ENCODE measurements at places on chromosomes 6 and 20.

DNA sequence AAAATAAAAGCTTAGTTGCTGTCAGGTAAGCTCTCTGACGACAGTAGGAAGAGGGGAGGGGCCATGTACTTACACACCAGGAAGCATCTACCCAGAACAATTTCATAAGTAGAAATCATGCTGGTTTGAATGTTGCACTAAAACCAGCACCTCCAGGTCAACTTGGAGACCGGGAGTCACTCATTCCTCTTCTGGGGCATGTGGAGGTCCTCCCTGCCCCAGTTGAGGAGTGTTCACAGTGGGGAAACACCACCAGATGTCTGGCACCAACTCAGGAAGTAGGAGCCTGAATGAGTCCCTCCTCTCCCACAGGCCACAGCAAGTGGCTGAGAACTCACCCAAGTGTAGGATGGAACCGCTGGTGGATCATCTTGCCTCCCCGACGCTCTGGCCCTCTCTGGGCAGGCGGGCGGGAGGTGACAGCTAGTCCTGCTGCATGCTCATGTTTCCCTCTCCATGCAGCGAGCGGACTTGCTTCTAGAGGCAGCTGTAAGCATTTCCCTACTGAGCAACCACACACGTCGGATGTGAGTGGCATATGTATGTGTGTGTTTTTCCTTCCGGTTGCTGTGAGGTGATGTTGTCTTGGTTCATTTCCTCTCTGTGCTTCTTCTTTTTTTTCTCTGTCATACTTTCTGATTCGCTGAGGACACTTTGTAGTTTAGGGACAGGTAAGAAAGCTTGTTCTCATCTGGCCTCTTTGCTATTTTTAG lies 149.5 kb upstream of the NEDD9 start:
- DNase-seq, result peak; percentile 50

GRCh38 chr20:49687595-49688567 lies 25.8 kb downstream of the B4GALT5 start:
- DNase-seq, result no peak

- DNase-seq, result no peak
Observed at GRCh38 chr6:24933266-24933665, 2.5 kb downstream of the RIPOR2 start.

DNA sequence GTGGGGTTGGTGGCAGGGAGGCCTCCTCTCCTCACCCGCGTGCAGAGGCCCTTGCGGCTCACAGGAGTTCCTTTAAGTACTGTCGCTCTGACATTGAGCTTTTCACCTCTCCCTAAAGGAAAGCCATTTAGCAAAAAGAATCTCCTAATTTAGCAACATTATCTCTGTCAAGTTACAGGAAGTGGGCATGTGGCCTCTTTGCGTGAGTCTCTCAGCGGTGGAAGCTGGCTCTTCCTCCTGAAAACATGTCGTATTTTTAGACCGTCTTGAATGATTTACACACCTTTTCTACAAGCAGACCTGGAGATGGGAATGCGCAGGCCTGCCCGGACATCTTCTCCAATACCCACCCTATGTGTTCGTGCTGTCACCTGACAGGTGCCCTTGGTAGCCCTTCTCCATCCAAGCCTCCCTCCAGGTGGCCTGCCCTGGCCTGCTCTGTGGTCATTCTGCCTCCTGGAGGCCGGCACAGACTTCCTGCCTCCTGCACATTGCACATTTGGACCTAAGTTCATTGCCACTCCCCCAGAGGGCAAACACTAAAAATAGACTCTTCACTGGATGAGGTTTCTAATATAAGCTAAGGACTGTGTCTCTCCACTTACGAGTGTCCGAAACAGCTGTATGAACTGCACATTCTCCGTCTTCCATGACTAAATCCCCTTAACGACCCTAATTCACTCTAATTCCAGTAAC lies 18.5 kb upstream of the PHACTR3 start:
- DNase-seq, result no peak

DNA sequence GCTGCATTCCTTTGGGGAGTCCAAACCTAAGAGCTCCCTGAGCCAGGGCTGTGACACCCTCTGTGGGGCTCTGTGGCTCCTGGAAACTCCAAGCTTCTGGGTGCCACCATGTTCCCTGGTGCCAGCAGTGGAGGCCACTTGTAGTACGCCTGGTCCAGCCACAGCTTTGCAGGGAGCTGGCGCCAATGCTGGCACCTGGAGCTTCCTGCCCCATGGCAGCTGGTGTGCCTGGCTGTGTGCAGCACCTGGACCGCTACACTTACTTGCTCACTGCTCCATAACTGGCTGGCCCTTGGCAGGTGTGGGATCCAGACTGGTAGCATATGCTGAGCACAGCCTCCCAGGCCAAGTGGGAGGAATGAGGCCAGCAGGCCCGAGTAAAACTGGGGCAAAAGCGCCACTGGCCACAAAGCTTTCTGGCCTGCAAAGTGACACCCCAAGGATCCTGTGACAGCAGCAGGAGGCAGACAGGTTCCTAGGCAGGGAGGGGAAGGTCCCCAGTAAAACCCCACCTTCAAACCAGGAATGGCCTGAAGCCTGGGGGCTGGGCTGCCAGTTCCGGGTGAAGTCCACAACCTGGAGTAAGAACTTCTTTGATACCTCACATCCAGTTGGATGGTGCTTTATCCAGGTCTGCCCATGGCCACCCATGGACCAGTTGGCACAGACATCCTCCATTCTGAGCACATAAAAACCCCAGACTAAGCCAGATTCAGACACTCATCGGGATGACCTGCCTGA lies 461.0 kb downstream of the TBC1D32 start:
- no peak for DNase-seq

DNA sequence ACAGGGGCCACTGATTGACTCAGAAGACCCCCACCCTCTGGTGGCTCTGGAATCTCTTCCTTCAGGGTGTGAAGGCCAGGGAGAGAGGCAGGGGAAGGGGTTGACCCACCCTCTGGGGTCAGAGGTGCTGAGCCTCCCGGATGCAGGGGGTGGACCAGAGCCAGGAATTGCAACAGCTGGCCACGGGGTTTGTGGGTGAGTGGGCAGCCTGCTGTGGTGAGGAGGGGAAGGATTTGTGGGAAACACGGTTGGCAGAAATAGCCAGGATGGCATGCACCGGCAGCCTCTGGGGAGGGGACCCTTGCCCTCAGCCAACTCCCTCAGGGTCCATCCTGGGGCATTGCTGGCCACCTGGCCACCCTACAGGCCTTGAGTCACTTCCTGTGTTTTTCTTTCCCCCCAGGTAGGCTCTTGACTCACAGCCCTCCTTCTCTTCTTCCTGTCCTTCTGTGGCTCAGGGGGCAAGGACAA lies 92.8 kb downstream of the MRPL14 start:
- no peak for DNase-seq

DNA sequence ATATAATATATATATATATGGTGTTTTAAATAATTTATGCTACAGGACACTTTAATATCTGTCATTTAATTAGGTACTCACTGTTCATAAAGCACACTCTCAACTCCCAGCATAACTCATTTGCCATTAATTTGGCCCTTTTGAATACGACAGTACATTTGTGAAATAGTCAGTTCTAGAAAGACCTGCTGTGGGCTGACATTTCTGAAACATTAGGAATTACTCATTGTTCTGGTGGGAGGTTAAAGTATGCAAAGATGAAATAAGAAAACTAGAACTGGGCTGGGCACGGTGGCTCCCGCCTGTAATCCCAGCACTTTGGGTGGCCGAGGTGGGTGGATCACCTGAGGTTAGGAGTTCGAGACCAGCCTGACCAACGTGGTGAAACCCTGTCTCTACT lies 497.5 kb downstream of the UTRN start:
- no peak for DNase-seq

GRCh38 chr20:32670773-32671455 lies 2.8 kb downstream of the C20orf203 start:
- DNase-seq, result no peak

DNA sequence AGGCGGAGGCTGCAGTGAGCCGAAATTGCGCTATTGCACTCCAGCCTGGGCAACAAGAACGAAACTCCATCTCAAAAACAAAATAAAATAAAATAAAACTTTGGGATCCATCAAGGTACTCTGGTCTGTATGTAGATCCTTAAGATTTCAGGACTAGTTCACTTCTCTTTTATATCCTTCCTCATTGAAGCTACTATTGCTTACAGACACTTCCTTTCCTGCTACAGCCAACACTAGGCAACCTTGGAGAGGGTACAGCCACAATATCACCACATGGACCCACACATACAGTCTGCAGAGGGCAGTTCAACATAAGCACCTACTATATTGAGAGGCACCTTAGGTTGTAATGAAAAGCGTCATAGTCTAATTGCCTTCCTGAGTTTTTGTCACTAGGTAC lies 113.3 kb downstream of the ATXN1 start:
- no peak for DNase-seq

GRCh38 chr6:127971386-127971785 lies 70.5 kb upstream of the THEMIS start:
- no peak for DNase-seq

DNA sequence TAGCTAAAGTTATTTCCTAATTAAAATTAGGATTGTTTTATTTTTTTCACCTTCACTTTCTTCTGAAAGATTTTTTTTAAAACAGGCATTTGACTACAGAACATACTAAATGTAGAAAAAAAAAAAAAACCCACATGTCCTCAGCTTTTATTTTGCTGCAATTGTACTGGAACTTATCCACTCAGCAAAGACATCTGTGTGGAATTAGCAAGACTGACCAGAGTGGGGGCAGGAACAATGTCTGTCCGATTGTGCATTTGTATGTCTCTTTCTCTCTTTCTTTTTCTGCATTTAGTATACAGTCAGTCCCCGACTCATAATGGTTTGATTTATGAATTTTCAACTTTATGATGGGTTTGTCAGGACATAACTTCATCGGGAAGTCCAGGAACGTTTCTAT lies 77.3 kb downstream of the CHD6 start:
- no peak for DNase-seq

Measured in stimulated activated CD8-positive, alpha-beta memory T cell treated with anti-CD3 and anti-CD28 coated beads, Interleukin-12 subunit alpha, Interleukin-12 subunit beta, amount 100 ng/mL, for 1 hour (primary cell).